Heart right ventricle (tissue), 16 donors: ENCODE measurements at places on chromosomes 3 and 15. TPM values are rescaled to one million over a fixed set of nuclear protein-coding genes. Genes with fewer than 3 reads are reported as not detected.

GRCh38 chr15:92277776-92278175 is 115.9 kb upstream of the ST8SIA2 start:
- no peak for DNase-seq
- no peak overlapping the region for H3K4me3 ChIP-seq
- H3K4me1 ChIP-seq, result no peaks in the 10 kb centered on the region
- H3K36me3 ChIP-seq, result no peaks in the 10 kb centered on the region
- H3K27ac ChIP-seq, result no peak overlapping the region

GRCh38 chr3:60920519-60920918 is 330.7 kb downstream of the FHIT start:
- H3K4me3 ChIP-seq, result no peak overlapping the region
- no peaks in the 10 kb centered on the region for H3K36me3 ChIP-seq
- H3K27me3 ChIP-seq, result no peaks in the 10 kb centered on the region
- H3K4me1 ChIP-seq, result peaks cover 3% of the 10 kb centered on the region

DNA sequence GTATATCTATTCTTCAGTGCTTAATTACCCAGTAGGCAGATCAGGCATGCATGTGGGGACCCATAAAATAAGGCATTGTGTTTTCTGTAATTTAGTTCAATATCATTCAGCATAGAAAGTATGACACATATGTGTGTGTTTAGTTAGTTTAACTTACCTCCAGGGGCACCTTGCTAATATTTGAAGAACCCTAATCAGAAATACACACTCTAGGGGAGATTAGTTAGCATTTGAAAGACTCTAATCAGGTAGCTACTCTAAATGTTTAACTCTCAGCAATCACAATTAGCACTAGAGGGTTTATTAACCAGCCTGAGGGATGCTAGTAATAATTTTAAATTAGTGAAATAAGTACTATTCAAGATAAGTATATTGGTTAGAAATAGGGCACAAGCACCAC is 104.5 kb downstream of the ECT2 start:
- H3K4me3 ChIP-seq, result no peak overlapping the region
- H3K36me3 ChIP-seq, result no peaks in the 10 kb centered on the region
- no peaks in the 10 kb centered on the region for H3K27me3 ChIP-seq
- H3K27ac ChIP-seq, result no peak overlapping the region
- no peak for DNase-seq
- peaks cover 27% of the 10 kb centered on the region for H3K4me1 ChIP-seq

- H3K36me3 ChIP-seq, result no peaks in the 10 kb centered on the region
- H3K27ac ChIP-seq, result no peak overlapping the region
- peaks cover 29% of the 10 kb centered on the region for H3K27me3 ChIP-seq
- H3K4me3 ChIP-seq, result no peak overlapping the region
These were observed 144.3 kb downstream of the TJP1 start for GRCh38 chr15:29677871-29678461.

GRCh38 chr3:6861625-6862000 is 698 bp downstream of the GRM7 start:
- H3K4me3 ChIP-seq, result no peak overlapping the region
- no peaks in the 10 kb centered on the region for H3K36me3 ChIP-seq
- peaks cover 11% of the 10 kb centered on the region for H3K4me1 ChIP-seq
- peaks cover 78% of the 10 kb centered on the region for H3K27me3 ChIP-seq
- no peak for DNase-seq

- no peaks in the 10 kb centered on the region for H3K36me3 ChIP-seq
- no peaks in the 10 kb centered on the region for H3K27me3 ChIP-seq
- DNase-seq, result no peak
- no peak overlapping the region for H3K4me3 ChIP-seq
- H3K4me1 ChIP-seq, result peaks cover 20% of the 10 kb centered on the region
These were observed 29.7 kb downstream of the LRIG1 start for GRCh38 chr3:66470956-66471686.

GRCh38 chr3:126887686-126888085 is 95.2 kb upstream of the PLXNA1 start:
- no peaks in the 10 kb centered on the region for H3K36me3 ChIP-seq
- H3K4me3 ChIP-seq, result no peak overlapping the region
- H3K27ac ChIP-seq, result no peak overlapping the region
- no peak for DNase-seq

DNA sequence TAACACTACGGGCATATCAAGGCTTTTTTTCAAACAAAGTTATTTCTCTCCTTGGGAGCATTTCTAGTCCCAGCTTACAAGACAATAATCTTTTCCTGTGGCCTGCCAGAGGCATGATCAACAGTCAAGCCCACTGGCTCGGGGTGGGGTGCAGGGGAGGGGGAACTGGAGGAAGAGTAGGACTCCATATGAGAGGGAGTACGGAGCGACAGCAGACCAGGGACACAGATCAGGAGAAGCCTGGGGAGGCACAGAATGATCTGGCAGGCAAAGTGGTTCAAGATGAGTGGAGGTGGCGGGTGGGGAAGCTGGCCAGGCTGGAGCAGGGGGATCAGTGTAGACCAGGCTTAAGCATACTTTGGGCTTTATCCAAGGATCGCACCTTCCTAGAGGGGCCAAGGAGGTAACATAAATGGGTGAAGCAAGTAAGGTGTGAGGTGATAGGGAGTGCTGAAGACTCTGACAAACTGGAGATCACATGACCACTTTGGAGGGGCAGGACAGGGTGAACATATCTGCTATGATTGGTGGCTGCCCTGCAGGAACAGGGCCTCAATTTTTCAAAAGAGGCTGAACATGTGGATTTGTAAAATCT is 37.4 kb downstream of the KLF15 start:
- no peak for DNase-seq
- H3K36me3 ChIP-seq, result no peaks in the 10 kb centered on the region
- no peak overlapping the region for H3K4me3 ChIP-seq
- H3K27ac ChIP-seq, result no peak overlapping the region

DNA sequence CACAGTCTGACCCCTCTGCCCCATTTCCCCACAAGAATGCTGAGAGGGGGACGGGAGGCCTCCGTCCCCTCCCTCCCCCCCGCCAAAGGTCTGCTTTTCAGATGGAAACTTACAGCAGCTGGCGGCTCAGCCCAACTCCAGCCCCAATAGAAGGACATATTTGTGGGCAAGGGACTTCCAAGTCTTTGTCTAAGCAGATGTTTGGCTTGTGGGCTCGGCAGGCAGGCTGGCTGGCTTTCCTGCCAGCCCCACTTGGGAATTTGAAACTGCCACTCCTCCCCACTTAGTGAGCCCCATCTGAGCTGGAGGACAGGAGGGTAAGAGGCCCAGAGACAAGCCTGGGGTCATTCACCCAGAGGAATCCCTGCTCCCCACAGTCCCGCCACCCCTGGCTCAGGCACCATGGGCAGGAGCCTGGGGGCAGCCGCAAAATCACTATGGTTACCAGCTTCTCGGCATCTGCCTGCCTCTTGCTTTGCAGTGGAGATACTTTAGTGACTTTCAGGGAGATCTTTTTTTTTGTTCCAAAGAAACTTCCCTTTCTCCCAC is 53.6 kb downstream of the LMCD1 start:
- H3K4me3 ChIP-seq, result no peak overlapping the region
- peak; percentile 37 for DNase-seq
- H3K4me1 ChIP-seq, result peaks cover 89% of the 10 kb centered on the region
- H3K27me3 ChIP-seq, result no peaks in the 10 kb centered on the region
- peaks cover 4% of the 10 kb centered on the region for H3K36me3 ChIP-seq

DNA sequence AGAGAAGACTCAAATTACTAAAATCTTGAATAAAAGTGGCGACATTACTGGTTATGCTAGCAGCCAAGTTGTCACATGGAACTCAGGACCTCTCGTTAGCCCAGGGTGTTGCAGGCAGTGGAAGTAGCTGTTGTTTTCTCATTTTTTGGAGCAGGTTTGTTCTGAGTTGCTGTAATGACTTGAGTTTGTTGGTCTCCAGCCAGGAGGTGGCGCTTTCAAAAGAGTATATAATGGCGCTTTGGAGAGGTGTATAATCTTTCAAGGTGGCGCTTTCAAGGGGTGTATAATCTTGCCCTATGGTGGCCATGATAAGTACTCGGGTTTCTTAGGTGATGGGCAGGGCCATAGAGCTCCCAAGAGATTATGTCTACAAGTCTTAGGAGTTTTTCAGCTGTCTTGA is 632.7 kb downstream of the NTRK3 start:
- no peaks in the 10 kb centered on the region for H3K27me3 ChIP-seq
- H3K36me3 ChIP-seq, result no peaks in the 10 kb centered on the region
- H3K27ac ChIP-seq, result no peak overlapping the region
- no peak for DNase-seq
- H3K4me3 ChIP-seq, result no peak overlapping the region

GRCh38 chr15:74172701-74173379 is 670 bp upstream of the ISLR start:
- H3K27me3 ChIP-seq, result no peaks in the 10 kb centered on the region
- DNase-seq, result peak; percentile 83
- H3K27ac ChIP-seq, result peak overlapping the region; percentile 87
- no peaks in the 10 kb centered on the region for H3K36me3 ChIP-seq
- peaks cover 19% of the 10 kb centered on the region for H3K4me1 ChIP-seq

GRCh38 chr15:34616613-34617012 is 33.2 kb upstream of the GOLGA8B start:
- no peak overlapping the region for H3K4me3 ChIP-seq
- no peak for DNase-seq
- H3K36me3 ChIP-seq, result no peaks in the 10 kb centered on the region
- no peak overlapping the region for H3K27ac ChIP-seq

DNA sequence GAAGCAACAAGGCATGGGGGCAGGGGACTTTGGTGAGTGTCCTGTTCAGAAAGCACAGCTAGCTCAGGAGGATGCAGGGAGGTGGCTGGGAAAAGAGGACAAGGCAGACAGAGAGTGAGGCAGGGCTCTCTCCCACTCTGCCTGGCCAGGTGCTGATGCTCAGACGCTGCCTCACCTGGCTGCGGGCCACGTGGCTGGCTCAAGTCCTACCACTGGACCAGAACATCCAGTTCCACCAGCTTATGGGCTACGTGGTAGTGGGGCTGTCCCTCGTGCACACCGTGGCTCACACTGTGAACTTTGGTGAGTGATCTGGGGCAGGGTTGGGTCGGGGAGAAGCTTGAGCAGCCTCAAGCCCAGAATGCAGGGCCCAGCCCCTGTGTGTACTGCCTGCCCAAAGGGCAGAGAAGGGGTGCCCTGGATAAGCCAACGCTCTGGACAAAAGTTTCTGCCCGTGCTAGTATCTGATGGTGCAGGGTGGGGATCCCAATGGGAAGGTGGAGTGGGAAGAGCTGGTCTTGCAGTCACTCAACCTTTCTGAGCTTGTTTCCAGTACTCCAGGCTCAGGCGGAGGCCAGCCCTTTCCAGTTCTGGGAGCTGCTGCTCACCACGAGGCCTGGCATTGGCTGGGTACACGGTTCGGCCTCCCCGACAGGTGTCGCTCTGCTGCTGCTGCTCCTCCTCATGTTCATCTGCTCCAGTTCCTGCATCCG is 20.9 kb downstream of the NOX5 start:
- H3K4me1 ChIP-seq, result peaks cover 8% of the 10 kb centered on the region
- H3K27me3 ChIP-seq, result peaks cover 28% of the 10 kb centered on the region
- no peak overlapping the region for H3K4me3 ChIP-seq
- H3K27ac ChIP-seq, result no peak overlapping the region

DNA sequence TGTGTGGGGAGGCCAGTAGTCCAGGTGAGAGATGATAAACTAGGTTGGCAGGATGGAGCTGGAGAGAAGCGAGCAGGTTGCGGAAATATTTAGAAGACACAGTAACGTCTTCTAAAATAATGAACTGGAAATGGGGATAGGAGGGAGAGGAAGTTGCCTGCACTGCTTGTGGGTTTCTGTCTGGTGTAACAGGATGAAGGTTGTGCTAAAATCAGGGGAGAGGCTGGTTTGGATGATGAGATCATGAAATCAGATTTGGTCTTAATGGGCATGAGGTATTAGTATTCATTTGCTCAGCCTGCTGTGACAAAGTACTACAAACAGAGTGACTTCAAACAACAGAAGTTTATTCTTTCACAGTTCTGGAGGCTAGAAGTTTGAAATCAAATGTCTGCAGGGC is 32.1 kb upstream of the TNFAIP8L3 start:
- no peak overlapping the region for H3K4me3 ChIP-seq
- no peaks in the 10 kb centered on the region for H3K27me3 ChIP-seq
- DNase-seq, result no peak
- H3K4me1 ChIP-seq, result no peaks in the 10 kb centered on the region

- peaks cover 79% of the 10 kb centered on the region for H3K27me3 ChIP-seq
- no peaks in the 10 kb centered on the region for H3K4me1 ChIP-seq
- no peak within 1 kb of the TSS for H3K27ac ChIP-seq
These were observed at the start of gene GHSR for GRCh38 chr3:172447611-172448579. Gene GHSR (minus strand): TSS chr3:172448456. CDS start chr3:172448413, 43 bp downstream.

DNA sequence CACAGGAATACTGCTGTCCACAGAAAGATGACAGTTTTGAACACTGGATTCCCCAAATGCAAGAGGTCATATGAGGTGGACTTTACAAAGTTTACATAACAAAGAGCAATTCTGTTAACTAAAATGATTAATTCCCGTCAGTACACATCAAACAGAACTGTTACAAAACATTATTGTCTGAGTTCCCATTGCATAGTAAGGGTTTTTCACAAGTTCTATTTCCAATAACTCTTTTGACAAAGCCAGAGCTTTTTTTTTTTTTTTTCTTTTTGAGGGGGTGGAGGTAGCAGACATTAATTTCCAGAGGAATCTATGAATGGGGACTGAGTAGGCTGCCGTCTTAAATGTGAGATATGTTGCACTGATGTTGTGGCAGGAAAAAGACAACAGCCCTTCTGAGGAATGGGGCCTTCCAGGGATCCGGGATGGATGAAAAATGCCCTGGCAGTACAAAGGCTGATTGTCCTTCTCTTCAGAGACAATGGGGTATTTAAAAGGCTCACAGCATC is 178.1 kb upstream of the KBTBD8 start:
- H3K4me1 ChIP-seq, result peaks cover 4% of the 10 kb centered on the region
- H3K4me3 ChIP-seq, result no peak overlapping the region
- no peaks in the 10 kb centered on the region for H3K27me3 ChIP-seq
- no peak overlapping the region for H3K27ac ChIP-seq
- H3K36me3 ChIP-seq, result no peaks in the 10 kb centered on the region

DNA sequence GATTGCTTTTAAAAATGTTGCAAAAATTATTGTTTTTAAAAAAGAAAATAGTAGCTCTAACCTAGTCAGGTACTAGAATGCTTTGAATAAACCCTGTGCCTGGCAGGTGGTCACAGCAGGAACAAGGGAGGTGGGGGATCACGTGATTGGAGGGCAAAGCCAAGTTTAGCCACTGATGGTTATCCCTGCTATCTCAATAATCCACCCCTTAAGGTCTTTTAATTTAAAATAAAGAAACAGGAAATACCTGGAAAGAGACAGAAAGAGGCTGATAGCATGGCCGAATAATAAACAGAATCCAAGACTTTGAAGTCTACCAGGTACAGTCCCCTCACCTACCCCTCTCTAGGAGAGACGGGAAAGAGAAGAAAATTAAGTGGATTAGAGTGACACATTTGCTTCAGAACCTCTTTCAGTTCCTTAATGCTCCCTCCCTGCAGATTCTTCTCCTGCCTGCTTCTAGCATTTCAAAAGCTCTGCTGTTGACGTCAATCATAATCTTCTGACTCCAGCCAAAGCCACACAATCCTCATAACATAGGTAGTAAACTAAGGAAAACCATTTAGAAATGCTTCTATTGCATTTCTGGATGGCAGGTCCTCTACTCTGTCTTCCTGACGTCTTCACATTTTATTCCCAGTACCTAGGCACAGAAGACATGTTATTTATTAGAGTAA is 303.4 kb upstream of the MME start:
- H3K27ac ChIP-seq, result no peak overlapping the region
- H3K27me3 ChIP-seq, result no peaks in the 10 kb centered on the region
- no peak overlapping the region for H3K4me3 ChIP-seq
- H3K4me1 ChIP-seq, result no peaks in the 10 kb centered on the region

SPINK8 gene
- total RNA-seq, result not detected

GRAMD1C gene
- total RNA-seq, result 1.0 TPM

SLC22A14 gene
- total RNA-seq, result not detected

C3orf22 gene
- total RNA-seq, result not detected

MESP2 gene
- not detected for total RNA-seq

EHHADH gene
- 22.4 TPM for total RNA-seq

GCNT3 gene
- 0.16 TPM for total RNA-seq

SUSD5 gene
- 3.9 TPM for total RNA-seq

SECISBP2L gene
- total RNA-seq, result 43.5 TPM

SSUH2 gene
- 1.0 TPM for total RNA-seq

SYNPR gene
- total RNA-seq, result 0.71 TPM
